ENCODE measurements at places on chromosomes 5 and 9. TPM values are rescaled to one million over a fixed set of nuclear protein-coding genes. Genes with fewer than 3 reads are reported as not detected.

Gene ZDHHC11B
- total RNA-seq, result 0.17 TPM

Gene WHRN
- total RNA-seq, result 12.8 TPM

Gene UGCG
- 29.5 TPM for total RNA-seq

Gene MOB3B
- 3.7 TPM for total RNA-seq

Gene TNFSF8
- not detected for total RNA-seq

Gene PDE6A
- total RNA-seq, result 0.22 TPM

Gene C9orf153
- total RNA-seq, result not detected

Gene CCNG1
- 196 TPM for total RNA-seq

Gene KLHL9
- total RNA-seq, result 9.8 TPM

Gene PCDHA11
- total RNA-seq, result 0.27 TPM

Gene ZNF883
- total RNA-seq, result 0.51 TPM

Gene HAPLN1
- not detected for total RNA-seq

Data from MCF 10A (cell line).